ENCODE measurements at places on chromosomes 3 and 15.
A peak's percentile ranks its signal among the peaks of the same experiment; 100 is the strongest.

- DNase-seq, result peak; percentile 87
Measured at GRCh38 chr3:188594139-188594538, 440.2 kb downstream of the LPP start.

- DNase-seq, result no peak
Measured at GRCh38 chr15:25785641-25786025, 77.5 kb downstream of the ATP10A start.

GRCh38 chr3:155402656-155403055 is 109.2 kb upstream of the STRIT1 start:
- DNase-seq, result no peak

DNA sequence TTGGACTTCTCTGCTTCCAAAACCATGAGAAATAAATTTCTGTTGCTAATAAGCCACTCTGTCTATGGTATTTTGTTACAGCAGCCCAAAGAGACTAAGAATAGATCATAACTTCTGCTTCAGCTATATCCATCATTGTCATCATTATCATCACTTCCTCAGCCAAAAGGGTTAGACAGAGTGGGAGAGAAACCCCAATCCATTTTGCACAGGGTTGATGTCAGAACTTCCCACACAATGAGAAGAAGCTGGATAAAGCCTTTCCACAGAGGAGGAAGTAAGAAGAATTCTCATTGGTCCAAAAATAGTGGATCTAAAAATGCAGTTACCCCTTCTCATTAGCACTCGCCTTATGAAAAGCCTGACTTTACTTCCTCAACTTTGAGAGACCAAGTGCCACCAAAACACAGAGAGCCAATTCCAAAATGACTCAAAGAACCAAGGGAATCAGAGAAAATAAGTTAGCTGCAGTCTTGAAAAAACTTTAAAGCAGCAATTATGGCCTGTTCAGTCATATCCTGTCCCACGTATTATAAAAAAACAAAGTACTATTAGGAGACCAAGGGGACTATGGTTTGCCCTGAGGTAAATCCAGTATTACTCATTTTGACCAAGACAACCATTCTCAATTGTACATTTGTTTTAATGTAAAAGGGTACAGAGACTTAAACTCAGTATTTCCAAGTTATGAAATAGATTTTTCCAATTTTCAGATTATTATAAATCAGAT is 80.2 kb downstream of the WNT5A start:
- peak; percentile 31 for DNase-seq

- DNase-seq, result no peak
Measured at GRCh38 chr3:108473711-108474110, 36.7 kb downstream of the MYH15 start.

DNA sequence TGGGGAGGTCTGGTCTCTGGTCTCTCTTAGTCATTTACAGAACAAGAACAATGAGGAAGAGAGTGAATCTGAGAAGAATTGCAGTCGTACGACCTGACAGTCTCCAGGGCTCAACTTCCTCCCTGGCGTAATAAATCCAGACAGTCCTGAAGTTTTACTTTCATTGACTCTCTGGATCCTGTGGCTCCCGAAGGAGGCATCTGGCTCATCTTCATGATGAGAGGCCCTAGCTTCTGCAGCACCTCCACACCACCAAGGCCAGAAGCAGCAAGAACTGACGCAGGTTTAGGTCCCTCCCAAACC is 11.8 kb upstream of the CYFIP1 start:
- DNase-seq, result no peak
